ENCODE measurements at places on chromosomes 2 and 18.
A peak's percentile ranks its signal among the peaks of the same experiment; 100 is the strongest.

- DNase-seq = no peak
Measured at GRCh38 chr18:21300908-21301200, 58.8 kb downstream of the GREB1L start.

GRCh38 chr2:128789776-128790455, 471.2 kb upstream of the HS6ST1 start:
- DNase-seq = no peak

- DNase-seq = peak; percentile 82
Measured at GRCh38 chr2:128379021-128380015, 60.6 kb upstream of the HS6ST1 start.

DNA sequence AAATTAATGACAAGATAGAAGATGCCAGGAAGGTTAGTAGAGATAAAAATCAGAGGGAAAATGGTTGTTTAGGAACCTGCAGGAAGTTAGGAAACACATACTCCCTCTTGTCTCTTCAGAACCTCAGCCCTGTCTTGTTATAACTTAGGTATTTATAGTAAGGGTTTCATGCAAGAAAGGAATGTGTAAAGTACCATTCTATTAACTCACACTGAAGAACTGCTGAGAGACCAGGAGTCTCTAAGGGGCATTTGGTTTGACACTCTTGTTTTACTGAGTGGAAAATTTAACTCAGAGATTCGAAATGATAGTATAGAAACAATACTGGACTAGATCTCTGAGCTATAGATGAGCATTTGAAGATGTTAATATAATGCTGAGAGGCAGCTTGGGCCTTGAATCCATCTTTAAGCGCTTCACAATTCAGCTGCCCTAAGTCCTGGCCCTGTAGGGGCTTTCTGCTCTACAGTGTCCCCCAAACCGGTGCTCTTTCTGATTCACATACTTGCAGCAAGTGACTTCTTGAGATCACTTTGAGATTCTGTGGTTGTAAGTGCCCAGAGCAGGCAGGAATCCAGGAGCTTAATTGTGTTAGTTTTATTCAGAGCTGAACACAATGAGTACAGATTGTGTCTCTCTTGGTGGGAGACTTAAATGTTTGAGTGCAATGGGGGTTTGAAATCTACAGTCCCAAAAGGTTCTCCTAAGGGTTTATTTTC, 235.0 kb upstream of the RGPD4 start:
- no peak for DNase-seq

DNA sequence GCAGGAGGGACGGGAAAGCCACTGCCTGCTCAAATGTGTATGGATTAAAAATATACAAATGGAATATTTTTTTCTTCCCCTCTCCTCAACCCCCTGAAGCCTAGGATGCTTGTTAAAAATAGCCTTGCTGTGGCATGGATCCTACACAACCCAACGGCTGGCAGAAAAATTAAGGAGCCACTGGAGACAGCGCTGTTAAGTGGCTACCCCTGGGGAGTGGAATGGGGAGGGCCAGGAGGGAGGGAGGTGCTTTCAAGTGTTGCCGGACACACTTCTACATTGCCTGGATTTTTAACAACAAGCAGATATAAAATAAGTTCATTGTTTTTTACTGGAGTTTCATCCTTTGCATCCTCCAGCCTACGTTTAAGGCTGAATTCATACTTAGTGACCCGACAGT, 66.6 kb downstream of the ZBTB7C start:
- no peak for DNase-seq

GRCh38 chr2:69918401-69918800, 3.5 kb downstream of the MXD1 start:
- no peak for DNase-seq

DNA sequence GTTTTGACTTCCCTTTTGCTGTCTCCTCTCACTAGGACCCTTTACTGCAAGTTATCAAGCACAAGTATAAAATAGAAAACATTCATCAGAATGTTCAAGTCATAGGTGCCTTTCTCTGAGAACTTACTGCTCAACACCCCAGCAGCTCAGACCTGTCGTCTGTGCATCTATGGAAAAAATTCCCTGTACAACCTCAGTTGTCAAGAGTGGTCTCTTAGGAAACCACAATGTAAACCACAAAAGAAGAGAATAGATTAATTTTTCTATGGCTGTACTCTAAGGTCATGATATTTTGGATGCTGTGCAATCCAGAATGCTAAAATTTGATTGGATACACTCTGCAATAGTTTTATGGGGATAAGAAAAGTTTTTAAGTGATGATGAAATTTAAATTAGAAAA, 84.1 kb downstream of the RBMS1 start:
- no peak for DNase-seq

- no peak for DNase-seq
Measured at GRCh38 chr18:79410171-79410641, 14.5 kb downstream of the NFATC1 start.
